ENCODE measurements at places on chromosomes 2 and 18.

DNA sequence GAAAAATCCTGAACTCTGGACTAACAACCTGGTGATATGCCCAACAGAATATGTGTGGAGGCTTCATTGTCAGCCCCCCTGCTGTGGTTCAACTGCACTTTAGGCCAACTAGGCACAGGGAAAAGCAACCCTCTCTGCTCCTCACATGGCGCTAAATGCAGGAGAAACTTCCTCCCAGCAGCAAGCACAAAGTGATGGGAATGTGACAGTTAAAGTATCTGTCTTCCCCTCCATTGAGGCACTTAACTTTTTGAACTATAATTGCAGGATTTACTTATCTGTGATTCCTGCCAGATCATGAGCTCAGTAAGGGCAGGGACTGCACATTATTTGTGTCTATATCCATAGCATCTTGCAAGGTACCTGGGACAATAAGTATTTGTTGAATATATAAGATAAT, 981.2 kb upstream of the KLHL29 start:
- DNase-seq: no peak

DNA sequence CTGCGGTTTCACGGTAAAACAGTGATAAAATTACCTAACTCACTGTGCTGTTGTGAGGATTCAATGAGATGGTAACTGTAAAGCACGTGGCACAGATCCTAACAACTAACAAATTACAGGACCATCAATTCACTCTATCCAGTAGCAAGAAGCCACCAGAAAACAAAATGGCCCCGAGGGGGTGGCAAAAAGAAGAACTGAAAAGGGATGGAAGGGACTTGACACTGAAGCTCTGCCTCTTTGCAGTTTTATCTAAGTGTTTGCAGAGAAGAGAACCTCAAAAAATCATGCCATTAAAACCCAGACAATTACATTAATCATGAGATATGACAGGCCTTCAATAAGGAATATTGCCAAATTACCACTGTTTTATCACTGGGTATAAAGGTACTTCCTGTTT, 46.7 kb downstream of the IRS1 start:
- DNase-seq: no peak

GRCh38 chr2:214465363-214466146, 54.7 kb downstream of the VWC2L start:
- no peak for DNase-seq

GRCh38 chr2:66429693-66430504, 5.0 kb upstream of the MEIS1 start:
- DNase-seq: no peak

- DNase-seq: no peak
These were observed 90.4 kb downstream of the OSBPL6 start for GRCh38 chr2:178284613-178285286.

DNA sequence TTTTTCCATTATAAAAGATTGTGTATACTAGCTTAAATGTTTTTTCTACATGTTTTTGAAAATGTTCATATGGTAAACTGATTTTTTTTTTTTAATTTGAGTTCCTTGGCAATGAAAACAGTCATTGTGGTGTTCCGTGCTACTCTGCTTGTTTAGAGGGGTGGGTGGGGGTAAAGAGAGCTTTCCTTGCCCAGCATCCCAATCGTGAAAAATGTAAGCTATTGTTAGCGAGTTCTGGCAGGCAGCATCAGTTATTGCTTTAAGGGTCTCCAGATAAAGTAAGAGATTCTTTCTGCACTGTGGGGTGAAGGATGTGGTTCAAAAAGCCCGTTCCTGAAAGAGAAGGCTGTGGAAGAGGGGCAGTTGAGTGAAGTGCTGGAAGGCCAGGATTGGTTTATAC, 118.4 kb downstream of the TANC1 start:
- no peak for DNase-seq

- DNase-seq: no peak
These were observed 306.2 kb upstream of the CXCR4 start for GRCh38 chr2:136424112-136424511.

DNA sequence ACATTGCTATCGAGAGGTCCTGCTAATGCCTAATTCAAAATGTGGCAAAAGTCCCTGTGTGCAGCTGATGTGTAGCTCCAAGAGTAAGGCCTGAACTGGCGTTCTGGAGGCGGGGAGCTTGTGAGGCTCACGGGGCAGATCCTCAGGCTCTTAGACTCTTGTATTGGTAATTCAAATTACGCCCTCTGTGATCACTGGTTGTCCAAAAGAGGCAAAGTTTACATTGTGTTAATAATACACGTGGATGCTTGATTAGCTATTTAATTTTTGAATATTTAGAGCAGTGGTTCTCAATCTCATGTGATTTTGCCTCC, 12.4 kb upstream of the CRYGA start:
- DNase-seq: no peak

GRCh38 chr2:25615920-25616319, 57.5 kb downstream of the DTNB start:
- no peak for DNase-seq

DNA sequence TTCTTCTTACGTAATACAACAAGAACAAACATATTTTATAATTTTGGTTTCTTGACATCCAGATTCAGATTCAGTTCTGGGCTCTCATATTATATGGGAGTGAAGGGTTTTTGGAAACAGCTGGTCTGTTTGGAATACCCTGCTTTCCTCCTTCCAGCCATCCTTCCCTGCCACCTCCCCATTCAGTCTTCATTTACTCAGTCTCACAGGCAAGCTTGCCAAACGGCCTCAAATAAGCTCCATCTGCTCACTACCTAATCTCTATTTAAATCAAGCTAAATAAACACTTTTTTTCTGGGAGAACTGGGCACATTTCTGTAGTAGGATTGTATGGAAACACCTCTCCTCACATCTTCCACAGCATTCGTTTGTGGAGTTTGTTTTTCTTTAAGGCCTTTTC, 147.5 kb downstream of the RND3 start:
- no peak for DNase-seq

DNA sequence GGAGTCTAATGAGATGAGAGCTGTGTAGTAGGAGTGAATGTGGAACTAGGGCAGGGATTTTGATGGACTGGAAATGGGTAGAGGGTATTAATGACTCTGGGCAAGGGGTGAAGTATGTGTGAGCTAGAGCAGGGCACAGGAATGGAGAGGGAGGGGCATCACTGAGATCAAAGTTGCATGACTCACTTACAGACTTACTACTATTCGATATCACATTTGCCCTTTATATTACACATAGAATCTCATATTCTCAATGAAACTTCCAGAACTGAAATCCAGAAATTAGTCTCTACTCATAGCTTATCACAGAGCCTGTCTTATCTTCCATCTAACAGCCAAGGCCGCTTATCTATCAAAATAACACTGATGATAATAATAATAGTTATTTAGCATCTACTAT, 20.0 kb upstream of the ITGB6 start:
- DNase-seq: no peak

DNA sequence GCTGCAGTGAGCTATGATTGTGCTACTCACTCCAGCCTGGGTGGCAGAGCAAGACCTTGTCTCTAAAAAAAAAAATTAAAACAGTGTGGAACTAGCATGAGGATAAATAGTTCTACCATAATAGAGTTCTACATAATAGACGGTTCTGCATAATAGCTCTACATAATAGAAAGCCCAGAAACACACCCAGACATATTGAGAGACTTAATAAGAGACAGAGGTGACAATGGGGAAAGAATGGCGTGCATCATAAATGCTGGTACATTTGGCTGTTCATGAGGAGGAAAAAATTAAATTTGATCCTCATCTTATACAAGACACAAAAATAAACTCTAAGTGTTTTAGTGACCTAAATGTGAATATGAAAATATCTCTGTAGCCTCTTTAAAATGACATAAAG, 58.5 kb downstream of the PTRHD1 start:
- DNase-seq: no peak

DNA sequence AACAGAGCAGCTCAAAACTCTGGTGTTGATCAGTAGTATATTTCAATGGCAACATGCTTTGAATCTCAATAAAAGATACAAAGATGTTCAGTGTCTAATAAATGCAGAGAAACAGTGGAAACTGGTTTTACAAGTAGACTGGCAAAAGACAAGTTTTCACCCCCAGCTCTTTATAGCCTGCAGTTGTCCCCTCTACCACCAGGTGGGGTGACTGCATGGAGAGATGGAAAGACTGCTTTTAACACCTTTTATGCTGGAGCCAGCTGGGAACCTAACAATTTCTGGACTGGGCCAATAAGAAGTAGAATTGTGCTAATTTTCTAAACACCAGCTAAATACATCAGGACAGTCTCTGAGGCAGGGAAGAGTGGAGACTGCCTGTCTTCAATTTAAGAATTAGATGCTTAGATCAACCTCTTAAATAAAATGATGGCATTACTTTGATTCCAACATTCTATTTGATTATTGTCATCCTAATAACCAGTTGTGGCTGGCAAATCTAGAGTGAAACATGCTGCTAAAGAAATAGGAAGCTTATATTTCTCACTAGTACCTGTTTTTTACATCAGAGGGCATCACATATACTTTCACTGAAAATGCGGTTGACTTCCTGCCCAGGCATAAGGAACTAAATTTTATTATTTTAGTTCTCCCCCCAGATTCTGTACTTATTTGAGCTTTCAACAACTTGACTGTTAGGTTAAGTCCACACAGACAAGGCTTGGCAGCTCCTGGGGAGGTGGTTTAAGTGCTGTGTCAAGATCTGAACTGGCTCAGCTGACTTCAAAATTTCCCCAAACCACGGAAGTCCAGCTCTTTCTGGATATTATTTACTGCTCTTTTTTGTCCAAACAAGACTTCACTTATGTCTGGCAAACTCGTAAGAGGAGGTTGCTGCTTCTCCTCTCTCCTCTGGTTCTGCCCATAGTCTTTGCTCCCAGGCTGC, 140.5 kb downstream of the TPGS2 start:
- DNase-seq: peak; percentile 73

GRCh38 chr2:20524412-20525040, 77.7 kb downstream of the RHOB start:
- DNase-seq: peak; percentile 83

GRCh38 chr2:154013514-154013913, 141.8 kb downstream of the GALNT13 start:
- no peak for DNase-seq

DNA sequence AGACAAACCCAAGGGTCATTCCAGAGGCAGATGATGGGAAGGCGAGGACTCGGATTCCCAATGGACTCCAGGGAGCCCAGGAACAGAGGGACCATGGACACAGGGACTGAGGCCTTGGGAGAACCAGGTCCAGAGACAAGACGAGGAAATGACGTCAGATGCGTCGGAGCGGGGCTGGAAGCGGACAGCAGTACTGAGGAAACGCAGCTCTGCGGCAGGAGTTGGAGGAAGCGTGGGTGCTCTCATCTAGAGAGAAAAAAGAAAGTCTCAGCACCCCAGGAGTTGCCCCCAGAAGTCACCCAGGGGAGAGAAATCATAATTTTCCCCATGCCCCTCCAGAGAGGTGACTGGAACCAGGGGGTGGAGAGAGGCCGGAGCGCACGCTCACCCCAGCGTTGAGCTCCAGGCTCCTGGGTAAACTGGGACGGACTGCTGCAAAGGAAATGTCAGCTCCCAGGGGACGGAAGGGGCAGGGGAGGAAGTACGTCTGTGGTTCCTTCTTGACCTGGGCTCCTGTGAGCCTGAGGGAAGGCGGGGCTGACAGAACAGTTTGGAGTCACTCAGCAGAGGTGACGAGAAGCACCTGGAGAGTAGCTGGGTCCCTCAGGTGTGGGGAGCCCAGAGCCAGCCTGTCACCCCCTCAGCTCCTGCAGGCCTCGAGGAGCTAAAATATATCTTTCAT, 44.7 kb downstream of the CMPK2 start:
- DNase-seq: no peak

DNA sequence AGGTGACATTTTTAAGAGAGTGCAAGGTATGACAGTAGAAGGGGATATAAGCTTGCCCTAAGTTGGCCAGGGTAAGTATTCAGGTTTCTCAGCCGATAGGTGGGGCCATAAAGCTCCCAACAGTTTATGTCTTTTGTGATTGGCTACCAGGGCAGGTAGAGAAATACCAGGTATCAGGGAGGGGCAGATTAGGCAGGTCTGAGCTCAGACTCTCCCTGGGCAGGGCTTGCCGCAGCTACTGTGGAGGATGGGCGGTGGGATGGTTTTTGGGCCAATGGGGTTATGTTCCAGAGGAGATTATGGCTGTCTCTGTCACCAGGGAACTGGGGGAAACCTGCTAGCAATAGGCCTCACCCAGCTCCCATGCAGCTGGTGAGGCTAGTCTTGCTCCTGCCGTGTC, 211.6 kb downstream of the PTH2R start:
- DNase-seq: no peak

DNA sequence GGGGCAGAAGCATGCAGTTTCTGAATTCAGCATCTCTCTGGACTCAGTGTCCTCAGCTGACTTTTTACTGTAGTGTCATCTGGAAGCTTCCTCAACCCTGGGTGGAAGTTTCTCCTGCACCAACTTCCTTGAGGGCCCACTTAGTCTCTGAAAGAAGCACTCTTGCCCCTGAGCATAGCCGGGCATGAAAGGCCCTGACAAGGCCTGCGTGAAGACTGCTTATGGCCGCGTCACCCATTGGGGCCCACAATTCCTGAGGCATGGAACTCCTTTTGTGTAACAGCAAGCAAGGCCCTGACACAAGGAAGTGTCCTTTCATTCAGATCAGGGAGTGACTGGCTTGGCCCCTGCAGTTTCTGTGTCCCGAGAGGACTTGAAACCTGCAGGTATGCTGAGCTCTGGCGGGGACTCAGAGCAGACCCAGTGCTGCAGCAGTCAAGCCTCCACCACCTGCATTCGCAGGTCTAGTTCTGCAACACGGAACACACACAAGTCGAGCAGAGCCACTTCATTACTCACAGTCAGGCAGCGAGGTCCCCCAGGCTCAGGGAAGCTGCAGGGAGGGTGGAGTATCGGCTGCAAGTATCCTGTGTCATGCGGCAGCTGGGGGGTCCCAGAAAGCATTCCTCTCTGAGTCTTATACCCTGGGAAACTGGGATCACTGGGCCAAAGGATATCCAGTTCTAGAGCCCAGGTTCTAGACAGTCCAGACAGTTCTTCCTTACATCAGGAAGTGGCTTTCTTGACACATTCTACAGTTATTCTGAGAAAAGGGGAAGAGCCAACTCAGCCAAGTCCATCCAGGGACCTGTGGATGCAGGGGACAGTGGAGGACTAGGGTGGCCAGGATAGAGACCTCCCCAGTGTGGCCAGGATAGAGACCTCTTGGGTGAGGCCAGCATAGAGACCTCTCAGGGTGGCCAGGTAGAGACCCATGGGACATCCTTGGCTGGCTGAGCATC, 35.6 kb upstream of the PRLH start:
- peak; percentile 75 for DNase-seq

- no peak for DNase-seq
These were observed 11.8 kb upstream of the MOCOS start for GRCh38 chr18:36175481-36175880.

DNA sequence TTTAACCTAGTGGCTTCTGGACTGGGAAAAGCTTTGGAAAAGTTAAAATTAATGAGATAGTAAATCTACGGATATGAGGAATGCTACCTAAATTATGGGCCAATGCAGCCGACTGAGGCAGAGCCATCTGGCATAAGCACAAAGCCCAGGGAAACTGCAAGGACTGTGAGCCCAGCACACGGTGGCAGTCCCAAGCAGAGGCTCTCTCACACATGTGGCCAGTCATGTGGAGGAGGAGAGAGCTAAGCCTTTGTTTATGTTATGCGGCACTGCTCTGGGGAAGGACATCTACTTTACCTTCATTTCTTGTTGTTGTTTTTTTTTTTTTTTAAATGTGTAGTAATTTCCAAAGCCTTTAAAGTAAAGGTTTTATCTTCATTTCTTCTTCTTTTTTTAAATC, 267.0 kb downstream of the STK39 start:
- no peak for DNase-seq
